Chondrocyte (in vitro differentiated cells): ENCODE measurements at places on chromosomes 11 and 22. TPM values are rescaled to one million over a fixed set of nuclear protein-coding genes. Genes with fewer than 3 reads are reported as not detected.

KRTAP5-1 gene
- total RNA-seq, result not detected in 3 replicates

- no peak for DNase-seq
These were observed 30.3 kb upstream of the NAP1L4 start for GRCh38 chr11:3022300-3022967.

GRCh38 chr22:29692327-29692640 is 27.5 kb upstream of the CABP7 start:
- DNase-seq, result no peak

DNA sequence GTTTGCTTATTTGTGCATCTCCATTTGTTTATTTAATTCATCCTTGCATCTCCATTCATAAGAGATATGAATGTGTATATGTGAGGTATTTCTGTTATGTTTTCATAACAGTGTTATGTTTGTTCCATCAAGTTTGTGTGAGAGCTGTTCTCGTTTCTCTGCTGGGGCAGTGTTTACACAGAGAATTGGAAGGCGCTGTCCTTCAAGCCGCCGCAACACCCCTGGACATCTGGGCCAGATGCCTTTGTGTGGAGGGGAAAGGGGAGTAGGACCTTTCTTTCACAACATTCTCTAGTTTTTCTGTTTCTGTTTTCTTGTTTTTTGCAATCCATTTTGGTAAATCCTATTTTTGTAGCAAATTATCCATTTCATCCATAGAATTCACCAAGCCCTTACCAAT is 7.0 kb upstream of the TM7SF2 start:
- DNase-seq, result no peak

GRCh38 chr11:92826603-92827002 is 142.8 kb upstream of the MTNR1B start:
- DNase-seq, result no peak

DNA sequence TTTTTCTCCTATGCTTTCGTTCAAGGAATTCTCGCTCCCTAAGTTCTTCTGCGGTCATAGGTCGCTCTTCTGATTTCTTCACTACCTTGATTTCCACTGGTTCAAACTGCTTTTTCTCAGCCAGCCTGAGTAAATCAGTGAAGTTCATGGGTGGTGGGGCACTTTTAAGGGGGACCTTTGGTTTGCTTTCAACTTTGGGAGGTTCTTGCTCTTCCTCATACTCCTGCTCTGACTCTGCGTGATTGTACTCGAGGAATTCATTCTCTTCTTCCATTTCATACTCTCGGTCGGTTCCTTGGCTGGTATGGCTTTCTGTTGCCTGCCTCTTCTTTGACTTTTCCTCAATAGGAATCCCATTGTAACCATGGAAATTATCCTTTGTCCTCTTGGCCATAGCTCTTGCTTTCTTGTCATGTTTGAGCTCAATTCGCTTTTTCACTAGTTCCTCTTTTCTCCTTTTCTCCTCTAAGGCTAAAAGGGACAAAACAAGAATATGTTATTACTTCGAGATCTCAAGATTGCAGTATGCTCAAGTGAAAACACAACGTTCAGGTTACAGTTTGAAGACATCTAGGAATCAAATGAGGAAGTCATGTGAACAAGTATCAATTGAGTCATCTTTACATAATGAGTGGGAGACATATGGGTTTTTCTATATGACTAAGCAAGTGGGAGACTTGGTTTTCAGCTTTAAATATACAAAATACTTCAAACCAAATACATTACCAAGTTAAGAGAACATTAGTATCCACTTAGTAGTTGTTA is 16.2 kb downstream of the MISFA start:
- DNase-seq, result no peak
